ENCODE measurements at places on chromosomes 4 and X.

GRCh38 chr4:97152149-97152548 lies 991.1 kb downstream of the STPG2 start:
- DNase-seq, result no peak

GRCh38 chr4:98113012-98113411 lies 30.3 kb downstream of the STPG2 start:
- peak; percentile 23 for DNase-seq

GRCh38 chr4:75698162-75698962 lies 25.2 kb upstream of the G3BP2 start:
- no peak for DNase-seq

GRCh38 chrX:70359458-70359857 lies 63.7 kb upstream of the GDPD2 start:
- no peak for DNase-seq

DNA sequence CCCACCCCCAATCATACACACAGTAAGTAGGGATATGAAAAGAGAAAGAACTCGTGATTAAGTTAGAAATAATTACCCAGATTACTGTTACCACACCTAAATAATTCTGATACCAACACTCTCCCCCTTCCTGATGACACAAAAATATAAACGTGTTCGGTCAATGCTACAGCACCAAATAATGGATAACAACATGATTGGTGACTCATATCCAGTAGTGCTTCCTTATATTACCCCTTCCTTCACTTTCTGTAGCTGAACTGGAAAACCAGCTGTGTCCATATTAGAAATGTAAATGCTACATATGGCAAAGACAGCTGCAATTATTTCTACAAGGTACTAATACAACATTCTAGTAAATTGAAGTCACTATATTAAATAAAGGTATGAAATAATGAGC lies 20.8 kb downstream of the EIF4E start:
- no peak for DNase-seq

- DNase-seq, result no peak
Observed at GRCh38 chr4:77586951-77587383, 18.7 kb upstream of the CXCL13 start.

GRCh38 chr4:65139998-65140397 lies 530.3 kb downstream of the EPHA5 start:
- DNase-seq, result no peak

DNA sequence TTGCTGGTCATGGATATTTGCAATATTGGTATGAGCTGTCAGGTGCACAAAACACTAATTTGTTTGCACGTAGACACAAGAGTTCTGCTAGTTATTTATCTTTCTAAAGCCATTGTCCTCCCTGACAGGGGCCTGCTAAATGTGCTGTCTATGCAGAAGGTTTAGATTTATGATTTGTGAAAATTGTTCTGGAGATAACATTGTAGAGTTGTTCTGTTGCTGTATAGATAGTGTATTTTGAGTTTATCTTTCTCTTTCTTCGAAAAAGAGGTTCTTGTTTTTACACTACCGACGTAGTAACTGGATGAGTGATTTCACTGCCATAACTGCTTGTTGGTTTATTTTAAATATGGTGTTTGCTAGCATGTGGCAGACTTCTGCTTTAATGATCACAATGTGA lies 28.5 kb upstream of the FGG start:
- DNase-seq, result no peak

DNA sequence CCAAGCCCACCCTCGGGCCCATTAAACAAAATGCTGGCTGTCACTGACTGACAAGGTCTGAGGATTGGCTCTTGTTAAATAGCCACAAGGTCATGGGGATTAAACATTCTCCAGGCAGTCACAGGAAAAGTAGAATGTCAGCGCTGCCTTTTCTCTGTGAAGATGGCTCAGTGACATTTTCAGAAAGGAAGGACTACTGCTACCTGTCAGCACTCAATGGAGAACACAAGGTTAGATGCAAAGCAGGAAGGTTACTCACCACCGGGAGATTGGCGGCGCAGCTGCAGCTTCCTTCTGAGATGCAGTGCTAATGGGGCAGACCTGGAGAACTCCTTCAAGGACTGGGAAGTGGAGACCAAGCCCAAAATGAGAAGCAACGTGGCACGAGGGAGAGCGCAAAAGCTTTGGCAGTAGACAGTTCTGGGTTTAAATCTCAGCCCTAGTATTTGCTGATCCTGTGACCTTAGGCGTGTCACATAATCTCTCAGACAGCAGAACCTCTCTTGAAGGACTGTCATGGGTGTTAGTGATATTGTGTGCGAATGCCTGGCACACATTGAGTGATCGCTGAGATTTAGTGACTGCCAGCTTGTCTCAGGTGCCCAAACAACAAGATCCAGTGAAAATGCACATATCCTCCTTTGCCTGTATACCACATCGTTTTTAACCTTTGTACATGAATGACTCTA lies 213.1 kb upstream of the BOD1L1 start:
- no peak for DNase-seq

DNA sequence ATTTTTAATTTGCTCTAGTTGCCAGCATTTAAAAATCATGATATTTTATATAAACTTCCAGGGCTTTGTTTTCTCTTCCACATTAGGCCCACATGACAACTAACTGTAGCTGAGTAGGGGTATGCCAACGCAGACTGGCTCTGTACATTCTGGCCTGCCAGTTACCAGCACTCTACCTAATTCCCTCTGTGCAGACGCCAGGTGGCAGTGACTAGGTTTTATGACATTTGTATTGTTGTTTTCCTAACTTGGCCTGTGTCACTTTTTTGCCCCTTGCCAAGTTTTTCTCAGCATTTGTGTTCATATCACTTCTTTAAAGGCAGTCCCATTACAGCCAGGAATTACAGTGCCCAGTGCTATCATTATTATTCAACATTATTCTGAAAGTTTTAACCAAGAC lies 347.5 kb downstream of the NKX6-1 start:
- DNase-seq, result no peak

GRCh38 chr4:114366368-114366767 lies 232.2 kb upstream of the UGT8 start:
- DNase-seq, result no peak

GRCh38 chrX:39613482-39613995 lies 484.2 kb downstream of the BCOR start:
- DNase-seq, result peak; percentile 14

GRCh38 chr4:93152491-93152890 lies 676.1 kb upstream of the ATOH1 start:
- DNase-seq, result no peak

- DNase-seq, result no peak
Observed at GRCh38 chr4:88162626-88163025, 4.2 kb upstream of the ABCG2 start.

DNA sequence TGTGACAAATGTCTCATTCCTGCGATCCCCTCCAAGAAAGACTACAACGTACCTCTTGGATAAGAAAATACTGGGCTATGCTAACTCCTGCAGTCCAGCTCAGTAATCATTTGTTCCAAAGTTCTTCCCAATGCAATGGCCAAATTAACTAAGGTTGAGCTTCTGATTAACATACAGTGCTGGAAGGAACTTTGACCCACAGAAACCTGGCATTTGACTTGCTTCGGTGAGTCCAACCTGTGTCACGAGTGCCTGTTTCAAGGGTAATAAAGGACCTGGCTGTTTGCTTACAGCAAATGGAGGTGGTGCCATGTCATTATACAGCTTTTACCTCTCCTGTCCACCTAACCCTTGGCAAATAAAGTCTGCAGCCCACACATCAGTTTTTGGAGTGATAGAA lies 83.2 kb downstream of the RBM47 start:
- no peak for DNase-seq

GRCh38 chr4:184653650-184654049 lies 4.1 kb downstream of the PRIMPOL start:
- DNase-seq, result no peak

All from ACHN (cell line).